Fibroblast of skin of right quadriceps (primary cell): ENCODE measurements at places on chromosomes 4 and X.

DNA sequence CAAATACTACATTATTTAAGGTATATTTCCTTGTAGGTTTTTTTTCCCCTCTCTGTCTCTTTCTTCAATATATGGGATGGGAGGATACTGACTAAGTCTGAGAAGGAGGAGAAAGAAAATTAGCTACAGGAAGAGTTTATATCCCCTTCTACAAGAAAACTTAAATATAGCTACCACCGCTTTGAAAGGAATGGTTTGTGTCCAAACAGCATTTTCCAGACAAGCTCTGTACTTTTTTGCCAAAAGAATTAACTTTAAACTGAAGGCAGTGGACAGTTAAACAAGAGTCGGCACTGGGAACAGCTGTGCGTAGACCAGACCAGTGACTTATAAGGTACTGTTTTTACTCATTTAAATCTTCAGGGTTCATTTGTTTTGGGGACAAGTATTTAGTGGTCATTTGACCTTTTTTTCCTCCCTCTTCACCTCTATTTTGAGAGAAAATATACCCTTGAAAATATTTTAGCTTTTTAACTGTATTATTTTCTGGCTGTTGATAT lies 303.7 kb downstream of the ARHGAP24 start:
- peak; percentile 28 for DNase-seq

DNA sequence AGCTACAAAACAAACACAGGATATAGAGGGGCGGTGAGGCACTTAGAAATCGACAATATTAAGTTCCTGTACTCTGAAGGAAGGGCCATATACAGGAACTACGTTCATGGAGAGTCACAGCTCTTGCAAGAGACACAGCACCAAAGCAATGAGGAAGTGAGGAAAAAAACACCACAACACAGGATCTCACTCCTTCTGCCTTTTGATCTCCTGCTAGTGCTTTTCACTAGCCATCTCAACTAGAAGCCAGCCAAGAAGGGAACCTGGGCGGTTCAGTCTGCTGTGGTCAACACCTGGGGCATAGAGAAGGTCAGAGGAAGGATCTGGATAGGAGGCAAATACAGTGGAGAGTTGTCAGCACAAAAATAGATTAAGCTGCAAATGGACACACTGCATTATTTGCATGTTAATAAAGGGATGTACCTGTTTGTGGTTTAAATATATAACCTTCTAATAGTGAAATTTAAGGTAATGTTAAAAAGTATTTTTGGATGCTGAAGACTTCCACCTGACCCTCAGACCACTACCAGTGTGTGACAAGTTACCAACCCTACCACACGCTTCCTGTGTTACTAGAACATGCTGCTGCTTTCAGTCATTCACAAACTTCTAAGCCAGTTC lies 104.6 kb downstream of the DTHD1 start:
- DNase-seq: no peak

GRCh38 chr4:48898733-48899431 lies 7.7 kb downstream of the OCIAD2 start:
- DNase-seq: peak; percentile 32

DNA sequence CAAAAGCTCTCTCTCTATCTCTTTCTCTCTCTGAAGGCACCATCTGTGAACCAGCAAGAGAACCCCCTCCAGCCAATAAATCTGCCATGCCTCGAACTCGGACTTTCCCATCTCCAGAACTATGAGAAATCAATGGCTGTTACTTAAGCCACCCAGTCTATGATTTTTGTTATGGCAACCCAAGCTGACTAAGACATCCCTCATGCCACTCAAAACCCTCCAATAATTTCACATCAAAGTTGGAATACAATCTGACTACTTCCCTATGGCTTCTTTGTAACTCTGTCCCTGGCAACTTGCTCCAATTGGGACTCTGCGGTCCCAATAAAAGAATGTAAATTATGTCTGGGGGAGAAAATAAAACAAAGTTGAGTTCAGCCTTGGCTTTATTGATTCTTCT lies 265.7 kb downstream of the SHOX start:
- DNase-seq: no peak

- DNase-seq: peak; percentile 9
Observed at GRCh38 chr4:75849461-75849860, 52.8 kb downstream of the PPEF2 start.

GRCh38 chrX:81232218-81232617 lies 30.3 kb downstream of the SH3BGRL start:
- no peak for DNase-seq

- DNase-seq: no peak
Observed at GRCh38 chr4:151215295-151215694, 61.7 kb upstream of the PRSS48 start.

DNA sequence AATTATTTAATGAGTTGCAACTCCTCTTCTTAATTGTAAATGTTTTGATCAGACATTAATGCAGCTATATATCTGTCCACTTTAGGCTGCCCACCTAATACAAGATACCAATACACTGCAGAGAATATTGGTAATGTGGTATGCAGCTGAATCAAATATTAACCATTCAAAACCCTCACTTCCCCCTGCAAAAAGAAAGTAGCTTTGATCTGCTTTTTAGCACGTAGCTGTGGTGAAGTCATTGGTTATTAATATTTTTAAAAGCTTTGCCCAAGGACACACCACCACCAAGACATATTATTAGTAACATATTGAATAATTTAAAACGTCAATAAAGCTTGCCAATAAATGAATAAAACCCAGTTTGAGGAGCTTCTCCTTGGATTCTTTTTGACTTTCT lies 28.6 kb upstream of the CYP2U1 start:
- no peak for DNase-seq

GRCh38 chr4:140680686-140681085 lies 75.5 kb downstream of the TBC1D9 start:
- DNase-seq: no peak

DNA sequence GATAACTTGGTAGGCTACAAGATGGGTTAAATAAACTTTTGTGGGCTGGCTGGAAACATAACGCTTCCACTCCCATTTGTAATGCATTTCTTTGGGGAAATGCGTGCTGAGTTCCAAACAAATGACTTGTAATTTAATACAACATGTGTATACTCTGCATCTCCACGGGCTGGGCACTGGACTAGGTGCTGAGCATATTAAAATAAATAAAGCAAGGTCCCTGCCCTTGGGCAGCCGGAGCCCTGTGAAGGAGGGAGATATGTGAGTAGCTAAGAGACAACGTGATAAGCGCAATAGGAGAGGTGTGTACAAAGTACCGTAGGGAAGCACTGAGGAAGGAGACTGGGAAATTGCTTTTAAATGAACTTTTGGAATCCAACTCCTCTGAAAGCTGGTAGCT lies 147.2 kb upstream of the RBPJ start:
- no peak for DNase-seq

- no peak for DNase-seq
Observed at GRCh38 chr4:11198516-11199305, 230.0 kb downstream of the HS3ST1 start.

- DNase-seq: no peak
Observed at GRCh38 chrX:122055460-122055859, 1008.0 kb downstream of the GLUD2 start.

GRCh38 chrX:11478911-11479310 lies 185.7 kb downstream of the AMELX start:
- DNase-seq: no peak

GRCh38 chr4:84920617-84921016 lies 45.9 kb downstream of the WDFY3 start:
- peak; percentile 75 for DNase-seq

GRCh38 chr4:118033148-118034052 lies 886 bp upstream of the NDST3 start:
- DNase-seq: peak; percentile 61

- DNase-seq: peak; percentile 0
Observed at GRCh38 chrX:77628294-77629025, 157.6 kb downstream of the ATRX start.
